ENCODE measurements at places on chromosomes 5 and 9. TPM values are rescaled to one million over a fixed set of nuclear protein-coding genes. Genes with fewer than 3 reads are reported as not detected.

- DNase-seq: no peak
Observed at GRCh38 chr5:63011158-63011557, 432.5 kb downstream of the LRRC70 start.

- DNase-seq: peak; percentile 41
Observed at GRCh38 chr5:1324719-1325190, 20.1 kb downstream of the CLPTM1L start.

- DNase-seq: no peak
Observed at GRCh38 chr9:89631384-89631783, 26.6 kb downstream of the GADD45G start.

GRCh38 chr5:91024727-91025126 lies 358.4 kb downstream of the ARRDC3 start:
- no peak for DNase-seq

GRCh38 chr5:62707131-62707530 lies 128.5 kb downstream of the LRRC70 start:
- DNase-seq: no peak

- no peak for DNase-seq
Observed at GRCh38 chr9:121305269-121305994, 37.5 kb downstream of the GSN start.

DNA sequence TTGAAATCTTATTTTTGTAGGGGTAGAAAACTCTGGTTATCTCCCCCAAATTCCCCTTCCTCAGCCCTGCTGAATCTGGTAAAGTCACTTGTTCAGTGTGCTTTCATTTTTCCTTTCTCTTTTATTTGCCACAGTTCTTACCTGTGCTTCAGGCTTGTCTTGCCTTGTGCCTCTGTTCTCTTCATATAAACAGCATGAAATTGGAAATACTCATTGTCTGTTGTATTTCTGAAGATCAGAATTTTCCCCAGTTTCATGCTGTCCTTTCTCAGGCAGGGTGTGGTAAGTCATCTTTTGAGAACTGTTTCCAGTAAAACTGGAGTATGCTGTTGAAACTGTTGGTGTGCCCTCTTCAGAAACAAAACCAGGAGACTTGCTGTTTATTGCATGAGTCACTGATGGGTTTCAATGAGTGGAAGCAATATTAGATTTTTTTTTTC lies 7.0 kb downstream of the PAM start:
- DNase-seq: no peak

GRCh38 chr5:150562832-150563231 lies 54.9 kb downstream of the NDST1 start:
- no peak for DNase-seq

- no peak for DNase-seq
Observed at GRCh38 chr5:8685704-8686103, 816.8 kb downstream of the MTRR start.

- peak; percentile 82 for DNase-seq
Observed at GRCh38 chr5:134586866-134587524, 45.6 kb downstream of the SAR1B start.

DNA sequence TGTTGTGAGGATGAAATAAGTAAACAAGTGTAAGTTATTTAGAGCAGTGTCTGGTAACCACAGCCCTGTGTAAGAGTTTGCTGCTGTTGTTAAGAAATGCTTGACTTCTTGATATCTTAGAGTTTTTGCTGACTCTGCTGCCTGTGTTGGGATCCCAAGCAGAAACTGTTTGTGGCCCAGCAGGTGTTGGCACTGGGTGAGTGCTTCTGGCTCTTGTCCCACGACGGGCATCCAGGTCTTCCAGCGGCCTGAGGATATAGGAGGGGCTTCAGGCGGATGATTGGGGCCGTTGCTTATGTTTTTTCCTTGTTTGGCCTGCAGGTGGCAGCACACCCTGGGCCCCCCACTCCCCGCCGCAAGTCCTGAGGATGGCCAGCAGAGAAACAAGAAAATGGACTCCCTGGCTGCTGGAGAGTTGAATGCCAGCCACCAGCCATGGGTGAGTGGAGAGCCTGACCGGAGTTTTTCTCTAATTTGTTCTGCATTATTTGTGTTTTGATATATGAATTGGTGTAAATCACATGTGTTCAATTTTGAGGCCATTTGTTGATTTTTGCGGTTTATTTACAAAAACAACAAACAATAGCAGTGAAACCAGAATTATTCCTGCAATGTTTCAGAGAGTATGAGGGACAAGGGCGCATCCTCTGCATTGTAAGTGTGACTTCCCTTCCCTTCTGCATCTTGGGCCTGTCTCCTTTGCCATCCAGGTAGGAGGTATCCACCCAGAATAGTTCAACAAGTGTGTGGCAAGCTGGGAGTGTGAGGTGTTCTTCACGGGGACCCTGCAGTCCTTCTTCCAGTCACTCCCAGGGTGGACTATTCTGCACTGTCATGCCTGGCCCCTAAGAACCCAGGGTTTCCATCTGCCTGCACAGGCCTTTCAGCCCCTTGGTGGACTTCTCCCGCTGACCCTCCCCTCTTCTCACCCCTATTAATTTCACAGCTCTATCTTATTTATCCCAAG lies 50.3 kb downstream of the SLC22A5 start:
- DNase-seq: peak; percentile 64

- DNase-seq: no peak
Observed at GRCh38 chr9:123335193-123335985, 20.6 kb upstream of the CRB2 start.

DNA sequence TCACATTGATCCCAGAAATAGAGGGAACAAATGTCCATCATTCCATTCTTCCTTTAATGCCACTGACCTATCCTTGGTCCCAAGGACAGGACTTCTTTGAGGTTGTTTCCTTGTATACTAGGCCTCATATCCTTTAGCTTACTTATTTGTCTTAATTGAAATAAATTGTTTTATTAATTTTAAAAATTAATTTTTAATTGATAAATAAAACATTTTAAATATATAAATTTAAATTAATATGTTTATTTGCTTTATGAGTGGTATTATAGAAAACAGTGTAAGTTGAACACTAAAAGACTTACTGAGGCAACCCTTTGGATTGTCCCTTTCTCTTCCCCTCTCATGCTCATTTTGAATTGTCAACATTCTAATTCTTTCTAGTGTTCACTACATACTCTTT lies 556.9 kb upstream of the NUDT12 start:
- no peak for DNase-seq

- no peak for DNase-seq
Observed at GRCh38 chr5:170441393-170441784, 52.2 kb upstream of the KCNMB1 start.

DNA sequence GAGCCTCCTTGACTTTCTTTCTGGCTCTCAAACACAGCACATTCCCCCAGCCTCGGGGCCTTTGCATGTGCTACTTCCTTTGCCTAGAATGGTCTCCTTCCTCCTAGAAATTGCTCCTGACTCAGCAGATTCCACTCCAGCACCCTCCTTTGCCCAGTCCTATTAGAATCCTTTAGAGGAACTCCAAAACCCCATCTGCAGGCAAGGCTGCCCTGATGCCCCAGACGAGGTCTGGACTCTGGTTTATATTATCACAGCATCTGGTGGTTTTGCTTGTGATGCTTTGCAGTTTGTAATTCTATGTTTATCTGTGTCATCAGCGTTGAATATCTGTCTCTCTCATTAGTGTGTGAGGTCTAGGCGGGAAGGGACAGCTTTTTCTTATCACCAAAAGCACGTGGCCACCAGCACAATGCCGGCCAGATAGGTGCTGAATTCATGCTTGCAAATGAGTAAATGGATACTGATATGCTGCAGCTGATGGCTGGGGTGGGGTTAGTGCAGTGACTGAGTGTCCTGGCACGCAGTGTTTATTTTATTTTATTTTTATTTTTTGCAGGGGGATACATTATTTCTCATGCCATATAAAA lies 30.0 kb upstream of the ANKH start:
- no peak for DNase-seq

DNA sequence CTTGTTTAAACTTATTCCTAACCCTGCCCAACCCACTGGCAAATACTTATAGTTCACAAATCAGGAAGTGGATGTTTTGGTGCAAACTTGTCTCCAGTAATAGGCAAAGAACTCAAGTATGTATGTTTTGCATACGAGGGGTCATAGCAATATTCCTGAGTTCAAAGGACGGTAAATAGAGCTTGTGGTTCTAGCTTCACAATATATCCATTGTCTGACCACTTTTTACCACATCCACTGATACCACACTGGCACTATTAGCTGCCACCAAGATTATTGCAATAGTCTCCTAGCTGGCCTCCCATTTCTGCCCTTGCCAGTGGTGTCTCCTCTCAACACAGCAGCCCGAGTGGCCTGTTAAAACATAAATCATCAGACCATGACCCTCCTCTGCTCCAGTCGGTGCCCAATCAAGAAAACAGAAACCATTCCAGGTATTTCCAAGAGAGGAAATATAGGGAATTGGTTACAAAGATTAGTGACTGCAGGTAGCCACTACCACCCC lies 17.0 kb downstream of the GRXCR2 start:
- no peak for DNase-seq

GRCh38 chr5:137575211-137575610 lies 76.1 kb upstream of the SPOCK1 start:
- DNase-seq: no peak

- DNase-seq: no peak
Observed at GRCh38 chr5:129112295-129112694, 17.7 kb downstream of the ISOC1 start.

GRCh38 chr5:65612298-65612907 lies 11.7 kb downstream of the TRIM23 start:
- DNase-seq: no peak

DNA sequence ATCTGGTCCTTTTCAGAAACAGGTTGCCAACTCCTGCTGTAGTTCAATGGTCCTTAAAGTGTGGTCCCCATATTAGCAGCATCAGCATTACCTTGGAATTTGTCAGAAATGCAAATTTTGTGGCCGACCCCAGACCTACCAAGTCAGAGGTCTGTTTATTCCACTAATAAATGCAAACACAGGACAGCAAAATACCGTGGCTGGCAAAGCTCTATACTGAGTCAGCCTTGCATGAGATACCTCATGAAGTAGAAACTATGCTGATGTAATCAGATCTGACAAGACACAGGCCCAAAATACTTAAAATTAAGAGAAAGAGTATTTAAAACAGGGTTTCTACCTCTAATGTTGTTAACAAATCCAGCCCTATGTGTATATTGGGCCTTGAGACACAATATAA lies 3.0 kb downstream of the GOLM1 start:
- DNase-seq: no peak

GRCh38 chr5:176447591-176447977 lies 601 bp upstream of the FAF2 start:
- DNase-seq: no peak

- DNase-seq: no peak
Observed at GRCh38 chr9:32992595-32993238, 8.7 kb downstream of the APTX start.

DNA sequence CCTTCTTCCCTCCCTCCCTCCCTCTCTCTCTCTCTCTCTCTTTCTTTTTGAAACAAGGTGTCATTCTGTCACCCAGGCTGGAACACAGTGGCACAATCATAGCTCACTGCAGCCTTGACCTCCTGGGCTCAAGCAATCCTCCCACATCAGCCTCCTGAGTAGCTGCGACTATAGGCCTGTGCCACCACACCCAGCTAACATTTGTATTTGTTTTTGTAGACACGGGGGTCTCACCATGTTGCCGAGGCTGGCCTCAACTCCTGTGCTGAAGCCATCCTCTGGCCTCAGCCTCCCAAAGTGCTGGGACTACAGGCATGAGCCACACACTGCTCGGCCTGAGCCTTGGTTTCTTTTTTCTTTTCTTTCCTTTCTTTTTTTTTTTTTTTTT lies 45.8 kb downstream of the PLPP7 start:
- no peak for DNase-seq

DNA sequence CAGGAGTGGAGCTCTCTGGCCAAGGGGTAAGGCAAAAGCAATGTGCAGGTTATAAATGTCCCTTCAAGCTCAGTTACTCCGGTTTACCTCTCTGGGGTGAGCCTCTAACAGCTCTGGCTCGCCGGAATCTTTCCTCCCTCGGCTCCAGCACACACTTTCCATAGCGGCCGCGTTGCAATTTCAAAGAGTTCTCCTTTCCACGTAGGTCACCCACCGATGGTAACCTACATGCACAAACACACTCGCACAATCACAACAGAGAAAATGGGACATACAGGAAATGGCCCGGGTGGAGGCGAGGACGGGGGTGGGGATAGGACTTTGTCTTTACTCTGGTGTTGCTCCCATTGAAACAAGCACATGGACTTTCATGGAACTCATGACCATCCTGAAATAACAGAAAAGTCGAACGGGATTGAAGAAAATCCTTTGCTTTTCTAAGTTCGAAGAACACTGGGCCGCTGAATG lies 1.2 kb downstream of the LHFPL2 start:
- no peak for DNase-seq

DNA sequence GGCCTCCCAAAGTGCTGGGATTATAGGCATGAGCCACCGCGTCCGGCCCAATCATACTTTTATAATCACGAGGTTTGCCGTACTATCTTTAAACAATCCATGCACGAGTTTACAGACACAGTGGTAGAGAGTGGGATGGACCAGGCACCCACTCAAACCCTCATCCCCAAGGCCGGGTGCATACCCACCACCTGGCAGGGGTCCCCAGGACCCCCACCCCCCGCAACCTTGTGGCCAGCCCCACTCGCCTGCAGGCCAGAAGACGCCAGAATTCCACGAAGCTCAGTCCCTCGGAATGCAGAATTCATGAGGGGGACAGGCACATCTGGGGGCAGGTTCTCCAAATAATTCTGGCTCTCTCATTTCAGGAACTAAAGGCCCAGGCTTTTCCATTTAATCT lies 17.1 kb downstream of the NACC2 start:
- DNase-seq: no peak

- DNase-seq: no peak
Observed at GRCh38 chr9:21988056-21988990, 5.9 kb downstream of the CDKN2A start.

DNA sequence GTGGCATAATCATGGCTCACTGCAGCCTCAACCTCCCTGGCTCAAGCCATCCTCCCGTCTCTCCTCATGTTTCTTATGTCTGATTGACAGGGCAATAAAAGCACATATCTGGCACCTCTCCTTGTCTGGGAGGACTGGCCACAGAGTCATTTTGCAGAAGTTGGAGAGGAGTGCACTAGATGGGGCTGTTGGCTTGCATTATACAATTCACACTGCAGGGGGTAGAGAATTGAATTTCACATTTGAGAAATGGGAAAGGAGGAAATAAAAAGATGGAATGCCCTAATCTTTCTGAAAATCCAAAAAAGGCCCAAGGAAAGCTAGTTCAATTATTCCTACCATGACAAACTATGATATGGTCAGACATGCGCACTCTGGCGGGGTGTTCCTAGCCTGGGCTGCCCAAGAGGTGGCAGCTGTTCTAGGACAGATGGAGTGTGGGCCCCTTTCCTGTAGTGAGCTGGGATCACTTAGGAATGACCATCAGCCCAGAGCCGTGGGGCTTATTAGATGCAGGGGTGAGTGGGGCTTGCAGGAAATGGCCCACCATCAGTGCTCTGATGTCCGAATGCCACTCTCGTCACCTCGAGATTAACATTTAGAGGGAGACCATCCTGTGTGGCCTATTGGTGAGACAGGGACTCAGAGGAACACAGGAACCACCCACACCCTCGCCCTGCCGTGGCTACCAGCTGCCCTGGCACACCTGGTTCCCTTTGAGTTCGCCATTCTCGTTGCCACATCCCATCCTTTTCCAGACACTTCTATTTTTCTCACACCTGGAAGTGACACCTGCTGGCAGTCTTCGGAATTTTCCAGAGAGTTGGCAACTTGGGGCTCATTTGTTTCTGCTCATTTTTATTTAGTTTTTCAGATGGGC lies 21.8 kb upstream of the ANKRD18A start:
- DNase-seq: no peak

ELOVL7 gene
- 2.0 TPM for total RNA-seq

TSLP gene
- total RNA-seq: 0.60 TPM

EDIL3 gene
- not detected for total RNA-seq

FOXD4 gene
- not detected for total RNA-seq

SMIM33 gene
- 0.11 TPM for total RNA-seq

BTNL8 gene
- total RNA-seq: not detected

NUDT12 gene
- total RNA-seq: 5.7 TPM

Data from activated naive CD4-positive, alpha-beta T cell treated with anti-CD3 and anti-CD28 coated beads, Interleukin-2, amount 50 U/mL, for 72 hours (primary cell).